Retinal pigment epithelial cell (primary cell): ENCODE measurements at places on chromosomes 5 and 9.

DNA sequence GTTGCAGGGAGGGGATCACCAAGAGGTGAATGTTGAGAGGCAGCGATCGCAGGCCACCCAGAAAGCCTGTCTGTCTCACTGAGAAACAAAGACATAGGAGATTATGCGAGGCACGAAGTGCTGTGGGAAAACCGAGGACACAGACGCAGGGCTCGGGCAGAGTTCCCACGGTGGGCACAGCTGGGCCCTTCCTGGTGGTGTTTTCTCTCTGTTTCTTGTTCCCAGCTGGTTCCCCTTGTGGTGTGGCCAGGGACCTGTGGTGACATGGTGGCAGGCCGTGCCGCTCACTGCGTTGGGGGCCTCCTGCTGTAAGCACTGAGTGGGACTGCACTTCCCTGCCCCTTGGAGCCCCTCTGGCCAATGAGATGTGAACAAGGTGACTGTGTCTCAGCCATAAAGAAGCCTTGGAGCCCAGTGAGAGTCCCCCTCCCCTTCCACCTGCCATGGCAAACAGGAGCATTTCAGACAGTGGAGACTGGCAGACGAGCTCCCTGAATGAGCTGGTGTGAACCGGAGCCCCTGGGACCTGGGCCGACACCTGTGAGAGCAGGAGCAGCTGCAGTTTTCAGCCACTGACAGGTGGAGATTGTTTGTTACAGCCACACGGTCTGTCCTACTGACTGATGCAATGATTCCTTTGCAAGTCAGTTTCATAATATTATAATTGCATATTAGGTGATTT, 13.2 kb upstream of the IRX4 start:
- DNase-seq = no peak

DNA sequence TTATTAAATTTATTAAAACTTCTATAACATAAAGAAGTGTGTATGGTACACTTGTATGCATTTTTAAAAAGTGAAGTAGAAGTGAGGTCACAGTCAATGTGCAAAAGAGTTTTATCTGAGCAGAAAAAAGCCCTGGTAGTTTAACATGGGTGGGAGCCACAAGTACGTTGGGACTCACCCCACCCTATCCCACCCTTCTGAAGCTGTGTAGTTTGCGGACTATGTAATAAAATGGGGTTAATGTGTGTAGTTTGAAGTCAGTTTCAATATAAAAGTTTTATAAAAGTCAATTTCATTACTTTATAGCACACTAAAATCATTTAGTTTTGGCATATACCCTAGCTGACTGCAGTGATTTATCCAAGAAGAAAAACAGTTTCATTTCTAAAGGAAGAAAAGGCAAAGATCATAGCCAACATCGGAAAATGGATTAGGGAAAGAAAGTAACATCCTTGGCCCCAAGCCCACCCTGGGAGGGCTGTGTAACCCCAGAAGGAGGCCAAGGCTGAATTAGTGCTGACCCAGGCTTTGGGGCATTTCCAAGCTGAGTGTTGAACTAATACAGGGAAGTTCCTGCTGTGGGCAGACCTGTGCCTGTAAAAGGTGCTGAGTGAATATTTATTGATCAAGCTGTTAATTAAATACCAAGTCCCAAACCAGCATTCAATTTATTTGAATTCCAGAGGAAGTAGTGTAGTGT, 398.6 kb upstream of the ADAMTSL1 start:
- no peak for DNase-seq

DNA sequence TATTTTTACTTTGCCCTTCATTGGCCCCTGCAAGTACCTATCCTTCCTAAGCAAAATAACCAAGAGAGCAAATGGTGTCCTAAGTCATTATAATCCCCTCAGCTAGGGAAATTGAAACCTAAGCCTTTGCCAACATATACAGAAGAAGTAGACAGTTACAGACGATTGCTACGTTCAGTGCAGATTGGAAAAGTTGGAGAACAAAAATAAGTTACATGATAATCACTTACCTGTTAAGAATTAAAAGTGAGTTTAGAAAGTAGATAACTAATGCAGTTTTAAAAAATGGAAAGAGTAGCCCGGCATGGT, 244.8 kb downstream of the MPDZ start:
- no peak for DNase-seq

DNA sequence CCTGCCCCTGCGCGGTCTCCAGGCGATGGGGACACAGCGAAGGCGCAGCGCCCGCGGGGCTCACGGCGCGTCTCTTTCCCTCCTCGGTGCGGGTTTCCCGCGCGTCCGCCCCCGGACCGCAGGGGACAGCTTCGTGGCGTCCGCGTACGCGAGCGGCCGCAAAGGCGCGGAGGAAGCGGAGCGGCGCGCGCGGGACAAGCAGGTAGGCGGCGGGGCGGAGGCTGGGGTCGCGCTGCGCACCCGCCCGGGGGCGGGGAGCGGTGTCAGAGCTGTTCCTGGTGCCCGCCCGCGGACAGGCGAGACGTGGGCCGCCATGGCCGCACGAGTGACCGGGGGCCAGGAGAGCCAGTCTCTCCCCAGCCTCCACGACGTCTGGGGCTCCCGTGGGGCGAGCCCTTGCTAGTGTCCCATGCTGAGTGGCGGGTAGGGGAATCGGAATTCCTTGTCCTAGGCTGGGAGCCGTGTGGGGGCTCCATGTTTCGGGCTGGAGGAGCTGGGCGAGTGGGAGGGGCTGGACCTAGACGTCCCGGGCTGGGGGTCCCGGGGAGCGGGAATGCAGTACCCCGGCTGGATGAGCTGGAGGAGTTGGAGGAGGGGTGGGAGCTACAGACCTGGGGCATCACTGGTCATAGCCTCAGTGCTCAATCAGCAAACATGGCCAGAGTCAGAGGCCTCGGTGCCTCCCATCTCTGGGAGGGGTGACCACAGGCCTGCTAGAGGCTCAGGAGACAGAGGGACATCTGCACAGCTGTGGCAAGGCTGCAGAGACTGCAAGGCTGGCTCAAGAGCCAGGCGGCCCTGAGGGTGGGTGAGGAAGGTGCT, 968 bp downstream of the NKD2 start:
- DNase-seq = no peak

DNA sequence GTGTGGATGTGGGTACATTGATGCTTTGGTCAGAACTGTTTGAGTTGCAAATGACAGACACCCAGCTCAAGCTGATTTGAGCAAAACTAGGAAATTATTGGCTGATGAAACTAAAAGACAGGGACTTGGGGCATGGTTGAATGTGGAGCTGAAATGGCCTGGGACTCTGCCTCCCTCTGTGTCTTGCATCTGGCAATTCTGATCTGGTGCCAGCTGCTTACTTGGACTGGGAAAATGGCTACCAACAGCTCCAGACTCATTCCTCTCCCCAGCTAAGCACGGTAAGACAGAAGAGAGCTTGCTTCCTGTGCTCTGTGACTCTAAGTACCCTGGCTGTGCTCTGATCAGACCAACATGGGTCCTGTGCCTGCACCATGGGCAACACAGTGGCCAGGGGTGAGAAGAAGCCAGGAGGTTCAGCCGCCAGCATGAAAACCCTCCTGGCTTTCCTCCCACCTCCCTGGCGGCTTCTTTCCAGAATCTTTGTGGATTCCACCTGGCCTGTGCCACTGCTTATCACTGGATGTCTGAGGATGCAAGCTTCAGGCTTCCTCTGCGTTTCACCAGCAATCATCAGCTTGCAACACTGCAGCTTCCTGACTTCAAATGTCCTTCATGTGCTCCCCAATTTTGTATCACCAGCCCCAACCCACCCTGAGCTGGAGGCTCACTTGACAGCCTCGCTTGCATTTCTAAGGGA, 44.1 kb downstream of the C5orf15 start:
- no peak for DNase-seq
